ENCODE measurements at places on chromosomes 11 and 22.

DNA sequence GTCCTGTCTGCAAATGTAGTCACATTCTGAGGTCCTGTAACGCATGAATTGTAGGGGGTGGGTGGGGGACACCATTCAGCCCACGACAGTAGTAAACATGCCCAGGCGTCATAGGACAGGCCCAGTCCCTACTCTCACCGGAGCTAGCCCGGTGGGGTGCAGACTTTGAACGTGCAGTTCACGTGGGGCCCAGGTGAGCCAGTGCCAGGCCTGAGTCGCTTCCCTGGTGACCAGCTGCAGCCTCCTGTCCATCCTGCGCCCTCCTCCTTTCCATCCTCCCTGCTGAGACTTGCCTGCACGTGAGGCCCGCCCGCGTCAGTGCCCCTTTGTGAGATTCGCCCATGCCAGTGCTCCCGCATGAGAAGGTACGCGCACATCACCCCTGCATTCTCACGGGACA is 116.8 kb downstream of the WNT7B start:
- DNase-seq = no peak

- DNase-seq = no peak
Observed at GRCh38 chr22:43213051-43213450, 26.1 kb upstream of the TTLL12 start.

DNA sequence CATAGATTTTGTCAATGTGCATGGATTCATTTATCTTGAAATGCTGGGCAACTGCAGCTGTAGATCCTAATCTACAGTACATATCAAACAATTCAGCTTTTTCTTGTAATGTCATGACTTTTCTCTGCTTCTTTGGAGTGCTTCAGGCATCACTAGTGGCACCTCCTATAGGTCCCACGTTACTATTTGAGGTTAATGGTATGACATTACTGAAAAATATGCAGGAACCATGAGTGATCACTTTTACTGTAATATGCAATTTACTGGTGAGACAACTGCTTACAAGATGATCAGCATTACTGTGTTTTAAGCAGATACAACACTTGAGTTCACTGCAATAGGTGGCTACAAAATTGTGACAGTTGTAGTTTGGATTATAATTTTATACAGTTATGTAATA is 3.0 kb downstream of the CENATAC start:
- DNase-seq = no peak

DNA sequence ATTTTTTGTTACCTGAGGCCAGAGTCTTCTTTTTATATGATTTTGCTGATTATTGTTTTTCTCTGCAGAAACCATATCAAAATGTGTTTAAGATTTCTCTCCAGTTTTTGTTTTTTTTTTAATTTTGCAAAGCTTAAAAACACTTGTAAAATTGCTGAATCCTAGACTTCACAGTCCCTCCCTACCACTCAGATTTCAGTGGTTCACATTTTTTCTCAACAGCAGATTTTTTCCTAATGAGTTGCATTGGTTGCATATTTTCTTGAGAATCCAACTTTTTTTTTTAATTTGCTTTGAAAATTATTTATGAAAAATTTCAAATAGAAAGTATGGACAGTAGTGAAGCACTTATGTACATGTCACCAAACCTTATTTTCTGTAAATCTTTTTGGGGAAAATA is 5.8 kb downstream of the ARL14EP start:
- DNase-seq = no peak

DNA sequence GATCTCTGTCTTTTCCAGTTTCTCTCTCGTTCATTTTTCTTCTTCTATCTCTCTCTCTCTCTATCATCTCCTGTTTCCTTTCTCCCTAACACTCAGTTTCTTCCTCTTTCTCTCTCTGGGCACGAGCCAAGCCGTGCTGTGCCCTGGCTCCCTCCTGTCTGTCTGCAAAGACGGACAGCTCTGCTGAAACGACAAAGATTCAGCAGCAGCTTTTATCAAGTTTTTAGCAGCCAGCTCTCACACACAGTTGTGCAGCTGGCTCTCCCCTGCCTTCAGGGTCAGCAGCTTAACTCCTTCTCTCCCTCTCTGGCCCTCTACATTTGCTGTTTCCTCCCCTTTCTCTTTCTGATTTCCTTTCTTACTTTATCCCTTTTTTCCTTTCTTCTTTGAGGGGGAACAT is 352.0 kb upstream of the MPPED2 start:
- no peak for DNase-seq

- no peak for DNase-seq
Observed at GRCh38 chr11:18452927-18453326, 2.7 kb upstream of the LDHAL6A start.

DNA sequence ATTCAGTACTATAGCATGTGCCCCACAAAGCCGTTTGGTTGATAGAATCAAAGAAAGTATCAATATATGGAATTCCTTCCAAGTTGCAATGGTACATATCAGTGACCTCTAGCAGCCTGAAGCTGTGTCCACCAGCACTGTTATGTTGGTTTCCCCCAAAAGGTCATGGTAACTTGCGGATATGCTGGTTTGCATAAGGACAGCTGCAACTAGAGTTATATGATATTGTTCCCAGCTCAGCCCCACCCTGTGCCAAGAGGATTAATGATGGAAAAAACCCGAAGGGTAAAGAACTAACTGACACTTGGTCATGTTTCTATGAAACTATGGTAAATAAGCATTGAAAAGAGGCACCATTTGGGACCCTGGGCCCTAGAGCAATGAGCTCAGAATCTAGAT is 93.5 kb downstream of the PDHX start:
- no peak for DNase-seq

- no peak for DNase-seq
Observed at GRCh38 chr11:78772186-78772585, 197.5 kb upstream of the NARS2 start.

DNA sequence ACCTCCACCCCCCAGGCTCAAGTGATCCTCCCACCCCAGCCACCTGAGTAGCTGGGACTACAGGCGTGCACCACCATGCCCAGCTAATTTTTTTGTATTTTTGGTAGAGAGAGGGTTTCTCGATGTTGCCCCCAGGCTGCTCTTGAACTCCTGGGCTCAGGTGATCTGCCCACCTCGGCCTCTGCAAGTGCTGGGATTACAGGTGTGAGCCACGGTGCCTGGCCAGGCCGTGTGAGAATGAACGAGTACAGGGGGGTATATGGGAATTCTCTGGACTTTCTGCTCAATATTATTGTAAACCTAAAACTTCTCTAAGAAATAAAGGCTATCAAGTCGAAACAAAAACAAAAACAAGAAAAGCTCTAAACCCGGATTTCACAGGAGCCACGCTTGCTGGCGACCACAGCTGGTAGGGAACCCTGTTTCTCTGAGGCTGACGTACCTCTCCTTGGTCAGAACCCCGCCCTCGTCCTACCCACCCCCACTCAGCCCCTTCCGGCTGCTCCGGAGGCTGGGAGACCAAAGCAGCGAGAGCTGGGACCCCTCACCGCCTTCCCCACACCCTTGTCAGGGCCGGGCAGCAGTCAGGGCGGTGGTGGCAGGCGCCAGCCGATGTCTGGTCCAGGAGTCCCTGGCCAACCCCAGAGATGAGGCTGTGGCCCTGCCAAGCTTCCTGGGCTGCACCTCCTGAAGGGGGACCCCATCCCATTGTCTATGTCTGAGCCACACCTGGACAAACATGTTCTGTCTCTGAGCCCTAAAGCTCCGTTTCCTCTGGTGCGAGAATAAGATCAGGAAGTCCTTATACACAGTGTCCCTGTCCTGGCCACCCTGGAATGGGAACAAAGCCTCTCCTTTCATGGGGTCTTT is 52.1 kb downstream of the LINC01488 start:
- no peak for DNase-seq

DNA sequence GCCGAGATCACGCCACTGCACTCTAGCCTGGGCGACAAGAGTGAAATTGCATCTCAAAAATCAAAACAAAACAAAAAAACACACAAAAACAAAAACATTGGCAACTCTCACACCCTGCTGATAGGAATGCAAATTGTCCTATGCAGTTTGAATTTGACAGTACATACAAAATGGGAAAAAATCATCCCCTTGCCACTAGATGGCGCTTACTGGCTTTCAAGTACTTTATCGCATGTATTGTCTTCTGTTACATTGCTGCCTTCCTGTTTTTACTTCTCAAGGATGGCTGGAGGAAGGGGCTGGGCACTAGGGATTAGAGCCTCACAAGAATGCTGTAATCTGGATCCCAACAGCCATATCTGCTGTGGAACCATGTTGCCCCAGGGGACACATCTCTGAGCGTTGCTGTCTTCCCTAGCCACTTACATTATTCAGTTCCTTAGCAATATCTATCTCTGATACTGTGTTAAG is 59.4 kb upstream of the A4GALT start:
- DNase-seq = peak; percentile 3

DNA sequence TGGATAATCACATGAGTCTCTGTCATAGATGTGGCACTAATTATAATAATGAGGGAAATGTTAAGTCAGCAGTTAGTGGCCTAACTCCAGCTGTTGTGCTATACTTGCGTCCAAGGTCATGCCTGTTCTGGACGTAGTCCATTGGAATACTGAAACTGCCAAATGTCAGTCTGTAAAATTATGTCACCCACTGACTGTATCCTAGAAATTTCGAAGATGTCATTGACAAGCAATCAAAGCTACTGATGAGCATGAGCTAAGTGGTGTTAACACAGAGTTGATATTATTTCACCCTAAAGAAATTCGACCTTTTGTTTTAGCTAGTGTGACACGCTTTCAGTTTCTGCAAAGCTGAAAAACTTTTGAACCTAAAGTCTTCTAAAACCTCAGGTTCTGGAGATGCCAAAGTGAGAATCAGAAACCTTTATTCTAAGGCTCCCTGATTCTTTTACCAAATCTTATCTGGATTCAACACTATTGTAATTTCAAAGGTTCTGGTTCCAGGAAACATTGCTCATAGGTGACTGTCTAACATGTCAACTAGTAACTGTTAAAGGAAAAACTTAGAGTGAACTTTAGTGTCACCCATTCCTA is 14.9 kb upstream of the ME3 start:
- DNase-seq = no peak

- no peak for DNase-seq
Observed at GRCh38 chr11:69321877-69322361, 28.0 kb downstream of the MYEOV start.

GRCh38 chr22:39150848-39151215 is 1.6 kb downstream of the CBX7 start:
- no peak for DNase-seq

GRCh38 chr11:75725547-75726320 is 8.1 kb downstream of the MOGAT2 start:
- no peak for DNase-seq

DNA sequence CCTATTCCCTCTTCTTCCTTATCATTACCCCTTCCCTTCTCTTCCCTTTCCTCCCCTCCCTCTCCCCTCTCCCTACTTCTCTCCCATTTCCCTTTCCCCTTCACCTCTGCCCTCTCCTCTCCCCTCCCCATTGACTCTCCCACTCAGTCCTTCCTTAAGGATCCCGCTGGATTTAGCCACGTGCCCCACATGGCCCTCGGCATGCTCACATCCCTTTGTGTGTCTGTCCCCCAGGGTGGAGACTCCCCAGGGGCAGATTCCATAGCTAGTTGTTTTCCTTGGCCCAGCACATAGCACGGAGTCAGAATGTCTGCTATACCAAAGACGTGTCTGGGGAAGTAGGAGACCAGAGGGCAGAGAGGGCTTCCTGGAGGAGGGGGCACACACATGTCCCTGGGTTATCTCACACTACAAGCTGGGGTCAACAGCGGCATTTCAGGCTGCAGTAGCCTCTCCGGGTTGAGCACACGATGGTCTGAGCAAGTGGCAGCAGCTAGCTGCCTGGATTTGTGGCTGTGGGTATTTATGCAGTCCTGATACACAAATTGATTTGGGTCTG is 487.0 kb downstream of the TBC1D22A start:
- DNase-seq = no peak

DNA sequence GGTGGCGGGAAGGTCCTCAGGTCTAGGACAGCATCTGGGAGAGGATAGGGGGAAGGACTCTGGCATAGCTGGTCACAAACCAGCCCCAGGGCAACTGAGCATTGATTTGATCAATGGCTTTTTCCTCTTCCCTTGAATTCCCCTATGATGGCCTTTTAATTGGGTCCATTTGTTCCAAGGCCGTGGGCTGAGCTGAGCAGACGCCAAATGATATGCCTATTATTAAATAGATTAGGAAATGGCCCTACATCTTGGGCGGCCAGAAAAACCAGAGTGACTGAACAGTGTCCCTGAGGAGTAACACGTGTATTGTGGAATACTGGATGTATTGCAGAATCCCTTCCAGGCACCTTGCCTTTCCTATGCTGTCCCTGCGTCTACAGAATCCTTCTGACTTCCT is 26.7 kb upstream of the P2RY6 start:
- DNase-seq = no peak

- DNase-seq = no peak
Observed at GRCh38 chr11:109847621-109848020, 245.6 kb upstream of the ZC3H12C start.

DNA sequence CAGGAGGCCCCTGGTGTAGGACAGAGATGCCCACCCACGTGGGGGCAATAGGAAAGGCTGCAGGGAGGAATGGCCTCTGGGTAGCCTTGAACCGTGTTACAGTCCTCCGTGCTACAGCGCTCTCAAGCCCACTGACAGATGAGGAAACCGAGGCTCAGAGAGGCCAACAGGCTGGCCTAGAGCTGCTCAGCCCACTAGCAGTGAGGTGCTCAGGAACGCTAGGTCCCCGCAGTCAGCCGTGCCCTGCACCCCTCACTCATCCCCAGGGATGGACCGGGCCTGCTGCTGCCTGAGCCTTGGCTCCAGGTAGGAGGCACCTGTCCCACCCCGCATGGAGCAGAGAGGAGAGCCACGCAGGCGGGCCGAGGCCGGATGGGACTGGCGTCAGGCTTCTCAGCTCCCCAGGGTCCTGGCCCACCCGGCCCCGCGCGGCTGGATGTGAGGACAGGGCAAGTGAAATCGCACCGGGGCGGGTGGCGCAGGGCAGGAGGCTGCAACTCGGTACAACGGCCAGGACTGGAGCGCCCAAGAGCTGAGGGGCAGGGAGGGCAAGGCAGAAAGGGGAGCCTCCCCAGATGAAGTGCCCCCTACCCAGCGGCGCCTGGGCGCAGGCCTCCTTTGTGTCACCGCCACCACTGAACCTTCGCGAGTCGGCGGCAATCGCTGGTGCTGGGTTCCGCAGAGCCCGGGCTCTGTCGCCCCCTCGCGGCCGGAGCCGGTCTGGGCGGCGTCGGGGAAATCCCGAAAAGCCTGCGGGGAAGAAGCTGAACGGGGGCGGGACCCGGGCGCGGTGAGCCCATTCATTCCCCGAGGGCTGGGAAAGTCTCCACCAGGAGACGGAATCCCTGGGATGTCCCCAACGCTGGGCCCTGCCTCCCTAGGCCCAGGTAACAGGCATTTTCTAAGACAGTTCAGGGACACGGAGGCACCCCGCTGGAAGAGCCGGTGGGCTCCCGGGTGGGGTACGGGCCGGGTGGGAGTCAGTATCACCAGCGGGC is 8.4 kb upstream of the SLC2A11 start:
- DNase-seq = peak; percentile 74

DNA sequence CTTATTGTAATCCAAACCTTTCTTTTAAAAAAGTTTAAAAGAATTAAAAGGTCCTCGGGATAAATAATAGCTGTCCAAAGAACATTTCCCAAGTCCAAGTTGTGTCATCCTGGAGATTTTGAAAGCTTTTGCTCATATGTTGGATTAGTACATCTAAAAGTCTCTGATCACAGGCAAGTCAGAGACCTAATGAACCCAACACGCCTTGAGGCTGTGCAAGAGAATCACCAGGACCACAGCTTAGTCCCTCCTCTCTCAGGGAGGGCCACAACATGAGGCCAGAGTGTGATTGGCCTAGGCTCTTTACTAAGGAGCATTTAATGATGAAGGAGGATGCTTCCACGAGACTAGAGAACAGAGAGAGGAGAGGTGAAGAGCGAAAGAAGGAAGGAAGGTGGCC is 98.7 kb upstream of the OR5AK2 start:
- no peak for DNase-seq

GRCh38 chr11:62402226-62402959 is 16.4 kb upstream of the SCGB1A1 start:
- DNase-seq = peak; percentile 40

GRCh38 chr11:124113890-124114289 is 1.4 kb upstream of the VWA5A start:
- no peak for DNase-seq

Measured in stimulated activated naive CD4-positive, alpha-beta T cell treated with Interleukin-2 at 50 U/mL for 16 hours (primary cell).